ENCODE measurements at places on chromosomes 6 and 20.

- DNase-seq = no peak
Observed at GRCh38 chr6:122075917-122076316, 323.5 kb upstream of the HSF2 start.

DNA sequence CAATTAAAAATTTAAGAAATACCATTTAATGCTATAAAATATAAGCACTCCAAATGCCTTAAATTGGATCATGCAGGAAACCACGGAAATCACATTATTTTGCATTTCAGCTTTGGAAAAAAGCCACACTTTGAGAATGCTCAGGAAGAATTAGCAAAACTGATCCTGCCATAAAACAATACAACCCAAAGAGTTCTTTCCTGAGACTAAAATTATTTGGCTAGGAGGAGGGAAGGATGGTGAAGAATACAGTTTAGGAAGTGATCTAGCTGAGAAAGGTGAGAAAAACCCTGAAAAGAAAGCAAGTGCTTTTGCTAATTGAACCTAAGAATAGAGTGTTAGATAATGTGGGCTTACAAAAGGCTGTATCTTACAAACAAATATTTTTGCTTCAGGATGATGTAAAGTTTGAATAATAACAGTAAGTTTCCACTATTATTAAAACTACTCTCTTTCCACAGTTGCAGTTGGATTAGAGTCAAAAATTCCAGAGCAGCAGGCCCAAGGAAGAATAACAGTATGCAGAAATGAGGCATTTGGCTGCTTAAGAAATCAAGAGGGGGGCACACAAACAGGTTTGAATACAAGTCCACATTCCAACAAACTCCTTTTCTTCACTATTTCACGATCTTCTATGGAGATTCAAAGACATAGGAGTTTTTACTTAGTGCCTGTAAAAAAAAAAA is 565.4 kb downstream of the RFPL4B start:
- DNase-seq = no peak

DNA sequence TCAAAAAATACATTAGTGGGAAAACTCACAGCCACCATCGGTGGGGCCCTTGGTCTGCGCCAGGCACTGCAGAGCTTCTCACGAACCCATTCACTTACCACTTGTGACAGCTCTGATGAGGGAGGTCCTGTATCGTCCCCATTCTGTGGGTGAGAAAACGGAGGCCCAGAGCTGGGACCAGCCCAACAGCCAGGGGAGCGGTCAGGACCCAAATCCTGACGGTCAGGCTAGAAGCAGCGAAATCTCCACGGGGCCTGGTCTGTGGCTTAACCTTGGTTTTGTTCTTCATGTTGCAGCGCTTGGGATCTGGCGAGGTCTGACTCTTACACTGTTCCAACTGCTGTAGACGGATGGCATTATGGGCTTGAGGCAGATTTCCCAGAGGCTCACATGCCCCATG is 7.7 kb upstream of the VSX1 start:
- DNase-seq = no peak

DNA sequence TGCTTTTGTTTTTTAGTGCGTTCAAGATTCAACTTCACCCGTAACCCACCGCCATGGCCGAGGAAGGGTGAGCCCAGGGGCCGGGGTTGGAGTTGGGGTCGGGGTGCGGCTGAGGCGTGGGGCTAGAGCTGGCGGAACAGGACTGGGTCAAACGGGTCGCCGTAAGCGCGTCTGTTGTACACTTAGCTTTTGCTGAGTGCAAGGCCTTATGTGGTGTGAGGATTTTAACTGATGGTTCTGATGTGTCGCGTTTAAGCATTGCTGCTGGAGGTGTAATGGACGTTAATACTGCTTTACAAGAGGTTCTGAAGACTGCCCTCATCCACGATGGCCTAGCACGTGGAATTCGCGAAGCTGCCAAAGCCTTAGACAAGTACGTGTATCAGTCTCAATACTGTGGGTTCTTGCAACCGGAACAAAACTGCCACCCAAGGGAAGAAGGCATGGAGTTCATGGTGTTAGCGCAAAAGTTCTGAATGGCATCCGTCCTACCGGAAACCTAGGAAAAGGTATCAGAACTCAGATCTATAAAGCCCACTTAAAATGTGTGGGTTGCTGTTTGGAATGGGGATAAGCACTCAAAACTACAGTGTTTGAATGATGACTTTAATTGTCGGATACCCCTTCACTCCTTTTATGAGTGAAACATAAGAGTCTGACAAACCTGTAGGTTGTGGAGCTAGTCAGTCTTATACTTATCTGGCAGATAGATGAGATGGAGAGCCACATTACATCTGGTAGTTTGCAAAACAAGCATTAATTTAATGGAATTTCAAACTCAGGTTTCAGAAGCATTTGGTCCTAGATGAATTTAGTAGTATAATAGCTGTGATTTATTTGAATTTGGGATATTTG is 574 bp downstream of the RPS12 start:
- no peak for DNase-seq

DNA sequence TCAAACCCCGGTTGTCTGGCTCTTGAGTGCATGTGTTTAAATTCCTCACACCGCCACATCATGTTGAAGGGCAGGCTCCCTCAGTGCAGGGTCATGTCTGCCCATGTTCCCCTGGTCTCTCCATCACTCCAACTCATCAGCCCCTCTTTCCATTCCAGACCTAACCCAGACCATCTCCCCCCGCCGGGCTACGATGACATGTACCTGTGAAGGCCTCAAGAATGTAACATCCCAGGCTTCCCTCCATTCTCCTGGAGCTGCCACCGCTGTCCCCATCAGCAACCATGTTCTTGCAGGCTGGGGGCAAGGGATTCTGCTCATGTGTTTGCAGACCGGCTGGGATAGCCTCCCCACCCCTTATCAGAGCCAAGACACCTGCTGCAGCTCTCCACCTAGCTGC is 19.9 kb downstream of the TMEM74B start:
- DNase-seq = no peak
